ENCODE measurements at places on chromosomes 3 and 15.
A peak's percentile ranks its signal among the peaks of the same experiment; 100 is the strongest.

DNA sequence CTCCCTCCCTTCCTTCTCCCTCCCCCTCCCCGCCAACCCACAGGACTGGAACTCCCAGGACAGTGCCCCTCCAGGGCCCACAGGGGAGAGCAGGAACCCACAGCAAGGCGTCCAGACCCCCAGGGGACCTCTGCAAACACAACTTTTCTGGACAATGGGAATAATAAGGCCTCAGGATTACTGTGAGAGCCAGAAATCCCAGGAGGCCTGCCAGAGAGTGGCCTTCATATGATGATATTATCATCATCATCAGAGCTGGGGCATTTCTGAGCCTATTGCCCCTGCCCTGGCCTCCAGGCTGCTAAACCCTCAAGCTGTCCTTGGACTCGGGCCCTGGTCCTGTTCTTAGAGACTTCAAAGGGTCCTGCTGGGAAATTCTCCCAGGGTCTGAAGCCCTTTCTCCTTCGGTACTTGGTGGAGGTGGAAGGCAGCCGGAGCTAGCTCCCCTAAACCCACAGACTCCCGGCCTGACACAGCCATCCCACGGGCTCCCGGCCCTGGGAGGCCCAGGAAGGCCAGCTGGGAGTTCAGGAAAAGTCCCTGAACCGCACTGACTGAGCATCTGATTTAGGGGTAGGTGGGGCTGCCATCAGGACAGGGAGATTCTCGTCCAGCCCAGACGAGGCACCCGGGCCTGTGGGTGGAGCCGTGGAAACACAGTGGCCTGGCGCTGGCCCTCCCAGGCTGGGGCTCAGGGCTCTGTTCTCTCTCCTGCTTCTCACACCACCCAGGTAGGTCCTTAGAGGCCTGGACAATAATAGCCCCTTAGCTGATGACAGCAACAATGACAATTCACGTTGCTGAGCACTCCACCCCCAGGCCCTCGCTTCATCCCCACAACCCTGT lies 4.9 kb downstream of the CALML4 start:
- DNase-seq, result no peak

- no peak for DNase-seq
Measured at GRCh38 chr3:197730200-197730599, 6.5 kb downstream of the RUBCN start.

DNA sequence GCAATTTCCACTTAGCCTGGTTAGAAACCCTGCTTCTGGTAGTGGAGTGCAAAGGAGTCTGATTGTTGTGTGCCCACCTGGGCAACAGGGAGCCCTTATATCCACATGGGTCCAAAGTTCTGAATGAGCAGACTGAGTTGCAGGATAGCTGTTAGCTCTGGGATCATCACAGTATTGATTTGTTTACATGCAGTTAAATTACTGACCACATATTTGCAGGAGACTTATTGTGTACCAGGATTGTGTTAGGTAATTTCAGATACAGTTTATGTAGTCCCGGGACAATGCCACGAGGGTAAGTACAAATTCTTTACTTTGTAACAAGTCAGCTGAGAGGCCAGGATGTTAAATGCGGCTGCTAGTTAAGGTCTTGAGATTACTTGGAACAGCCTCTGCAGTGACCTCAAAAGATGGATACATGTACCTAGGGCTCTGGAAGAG lies 18.8 kb downstream of the ARHGEF26 start:
- DNase-seq, result no peak

GRCh38 chr3:43894176-43895049 lies 203.7 kb downstream of the ABHD5 start:
- DNase-seq, result no peak

GRCh38 chr15:93268066-93268465 lies 179.1 kb upstream of the RGMA start:
- DNase-seq, result peak; percentile 42

DNA sequence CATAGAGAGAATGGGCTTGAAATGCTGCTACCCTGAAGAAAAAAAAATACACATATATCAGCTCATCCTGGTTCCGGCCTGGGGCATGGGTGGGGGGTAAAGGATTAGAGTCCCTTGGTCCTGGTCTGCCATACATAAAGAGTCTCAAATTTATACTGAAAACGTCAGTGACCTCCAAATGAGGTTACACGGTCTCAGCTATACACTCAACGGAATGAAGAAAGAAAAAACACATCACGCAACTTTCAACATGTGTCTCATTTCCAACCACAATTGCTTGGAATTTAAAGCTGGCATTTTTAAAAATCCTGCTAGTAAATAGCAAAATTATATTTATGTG lies 612.8 kb downstream of the MCTP2 start:
- DNase-seq, result no peak

GRCh38 chr15:66623801-66624453 lies 58.1 kb upstream of the LCTL start:
- DNase-seq, result no peak

DNA sequence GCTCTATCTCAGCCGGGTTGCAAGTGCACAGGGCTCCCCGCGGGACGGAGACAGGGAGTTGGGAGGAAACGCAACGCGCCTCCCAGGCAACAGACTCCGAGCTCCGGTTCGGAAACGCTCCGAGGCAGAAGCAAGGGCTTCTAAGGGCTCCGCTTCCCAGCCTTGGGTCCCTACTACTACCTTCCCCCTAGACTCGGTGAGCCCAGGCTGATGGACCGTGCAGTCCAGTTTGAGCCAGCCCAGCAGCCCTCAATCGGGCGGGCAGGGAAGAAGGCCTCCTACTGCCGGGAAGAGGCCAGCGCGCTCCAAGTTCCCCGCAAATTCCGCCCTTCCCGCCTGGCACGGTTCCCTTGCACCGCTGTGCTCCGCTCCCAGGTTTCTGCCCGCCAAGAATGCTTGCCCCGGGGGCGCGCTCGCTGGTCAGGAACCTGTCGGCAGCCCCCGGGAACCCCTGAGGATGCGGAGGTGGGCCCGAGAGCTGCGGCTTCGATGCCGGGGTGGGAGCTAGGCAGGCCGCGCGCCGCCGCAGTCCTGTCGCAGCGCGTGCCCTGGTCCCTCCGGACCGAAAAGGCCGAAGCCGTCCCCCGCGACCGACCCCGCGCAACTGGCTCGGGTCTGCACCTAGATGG lies 728 bp downstream of the TRANK1 start:
- DNase-seq, result no peak

- no peak for DNase-seq
Measured at GRCh38 chr3:140500473-140500872, 177.4 kb upstream of the TRIM42 start.

DNA sequence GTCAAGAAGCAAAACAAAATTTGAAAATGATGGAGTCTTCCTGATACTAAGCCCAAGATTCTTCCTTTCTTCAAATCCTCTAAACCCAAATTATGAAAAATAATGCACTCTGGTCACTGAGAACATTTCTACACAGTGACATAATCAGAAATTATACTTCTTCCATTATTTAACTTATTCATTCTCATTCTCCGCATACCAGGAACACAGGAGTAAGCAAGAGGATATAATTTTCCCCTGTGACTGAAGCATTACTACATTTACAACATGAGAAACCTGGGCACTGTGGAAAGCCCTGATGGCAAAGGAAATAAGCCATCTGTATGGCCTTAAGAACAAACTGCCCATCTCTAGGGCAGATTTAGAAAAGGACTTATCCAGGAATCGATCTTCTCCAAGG lies 47.0 kb downstream of the EXD1 start:
- DNase-seq, result no peak

- DNase-seq, result no peak
Measured at GRCh38 chr3:175502155-175502554, 643.0 kb downstream of the NAALADL2 start.

- no peak for DNase-seq
Measured at GRCh38 chr3:138678086-138678485, 69.5 kb downstream of the FAIM start.

DNA sequence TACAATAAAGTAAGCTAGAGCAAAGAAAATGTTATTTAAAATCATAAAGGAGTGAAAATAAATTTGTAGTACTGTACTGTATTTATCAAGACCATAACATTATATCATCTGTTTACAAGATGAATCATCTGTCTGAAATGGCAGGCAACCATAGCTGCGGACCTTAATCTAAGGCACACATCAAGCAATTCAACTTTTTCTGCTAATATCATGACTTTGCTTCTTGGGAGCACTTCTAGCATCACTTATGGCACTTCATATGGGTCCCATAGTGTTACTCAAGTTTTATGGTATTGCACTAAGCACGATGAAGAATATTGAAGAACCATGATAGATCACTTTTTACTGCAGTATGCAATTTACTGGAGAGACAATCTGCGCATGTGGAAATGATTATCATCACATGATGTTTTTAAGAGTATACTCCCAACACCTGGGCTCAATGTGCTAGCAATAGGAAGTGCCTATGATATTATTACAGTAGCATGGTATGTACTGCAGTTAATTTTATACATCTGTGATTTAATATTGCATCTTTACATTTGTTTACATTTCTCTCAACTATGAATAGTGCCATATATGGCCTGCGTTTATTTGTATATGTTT lies 137.7 kb upstream of the NECTIN3 start:
- no peak for DNase-seq

DNA sequence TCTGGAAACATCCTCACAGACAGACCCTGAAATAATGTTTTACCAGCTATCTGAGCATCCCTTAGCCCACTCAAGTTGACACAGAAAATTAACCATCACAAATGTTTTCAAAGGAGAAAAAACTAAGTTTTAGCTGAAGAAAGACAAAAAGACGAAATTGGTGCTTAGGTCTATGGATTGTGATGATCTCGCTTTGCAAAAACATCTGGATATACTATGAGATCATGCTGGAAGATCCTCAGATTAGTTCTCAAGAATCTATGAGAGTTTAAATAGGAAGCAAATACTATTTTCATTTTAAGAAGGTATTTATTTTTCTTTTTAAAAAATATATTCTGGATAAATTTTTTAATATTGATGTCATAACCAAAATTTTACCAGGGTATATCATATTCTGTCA lies 42.6 kb upstream of the MBNL1 start:
- no peak for DNase-seq

DNA sequence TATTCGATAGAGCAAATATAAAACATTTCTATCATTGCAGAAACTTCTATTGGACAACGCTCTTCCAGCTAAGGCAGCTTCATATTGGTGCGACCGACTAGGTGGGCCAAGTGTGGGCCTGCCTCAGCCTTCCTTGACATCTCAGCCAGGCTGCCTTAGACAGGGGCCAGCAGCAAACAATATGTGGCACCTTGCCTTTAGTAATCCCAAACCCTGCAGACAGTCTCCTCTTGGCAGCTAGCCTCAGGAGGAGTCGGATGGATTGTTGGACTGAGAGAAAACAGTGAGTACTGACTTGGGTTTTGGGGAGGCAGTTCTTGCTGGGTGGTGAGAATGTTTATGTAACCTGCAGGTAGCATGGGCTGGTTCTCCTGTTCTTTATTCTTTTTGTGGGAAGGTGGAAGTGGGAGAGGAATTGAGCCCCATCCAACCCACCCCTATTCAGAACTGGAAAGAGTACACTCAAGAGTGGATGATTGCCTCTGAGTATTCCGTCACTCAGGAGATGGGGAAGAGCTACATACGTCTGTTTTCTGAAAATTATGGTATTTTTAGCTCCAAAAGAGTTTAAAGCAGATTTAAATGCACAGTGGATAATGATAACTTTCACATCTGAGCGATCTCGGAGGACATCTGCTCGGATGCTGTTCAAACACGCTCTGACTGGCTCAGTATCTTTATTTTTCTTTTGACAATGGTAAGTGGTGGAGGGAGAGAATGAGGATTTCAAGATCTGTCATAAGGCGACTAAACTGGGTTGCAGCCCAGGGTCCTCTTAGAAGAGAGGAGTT lies 47.2 kb downstream of the GPD1L start:
- DNase-seq, result no peak

GRCh38 chr3:13629644-13630043 lies 80.7 kb downstream of the FBLN2 start:
- no peak for DNase-seq

- no peak for DNase-seq
Measured at GRCh38 chr3:71022551-71023335, 560.8 kb downstream of the FOXP1 start.

GRCh38 chr3:30112411-30112810 lies 494.0 kb upstream of the TGFBR2 start:
- DNase-seq, result peak; percentile 26

DNA sequence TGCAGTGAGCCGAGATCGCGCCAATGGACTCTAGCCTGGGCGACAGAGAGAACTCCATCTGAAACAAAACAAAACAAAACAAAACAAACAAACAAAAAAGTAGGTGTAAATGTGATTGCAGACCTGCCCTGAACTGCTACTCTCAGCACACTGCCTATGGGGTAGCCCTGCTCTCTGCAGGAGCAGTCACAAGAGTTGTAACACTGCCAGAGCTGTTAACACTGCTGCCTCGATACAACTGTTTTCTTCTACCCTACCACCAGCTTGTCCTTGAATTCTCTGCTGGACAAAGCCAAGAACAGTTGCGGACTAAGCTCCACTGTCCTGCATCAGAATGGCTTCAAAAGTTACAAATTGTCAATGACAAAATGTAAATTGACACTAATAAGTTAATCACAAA lies 89.3 kb downstream of the ALCAM start:
- DNase-seq, result no peak

DNA sequence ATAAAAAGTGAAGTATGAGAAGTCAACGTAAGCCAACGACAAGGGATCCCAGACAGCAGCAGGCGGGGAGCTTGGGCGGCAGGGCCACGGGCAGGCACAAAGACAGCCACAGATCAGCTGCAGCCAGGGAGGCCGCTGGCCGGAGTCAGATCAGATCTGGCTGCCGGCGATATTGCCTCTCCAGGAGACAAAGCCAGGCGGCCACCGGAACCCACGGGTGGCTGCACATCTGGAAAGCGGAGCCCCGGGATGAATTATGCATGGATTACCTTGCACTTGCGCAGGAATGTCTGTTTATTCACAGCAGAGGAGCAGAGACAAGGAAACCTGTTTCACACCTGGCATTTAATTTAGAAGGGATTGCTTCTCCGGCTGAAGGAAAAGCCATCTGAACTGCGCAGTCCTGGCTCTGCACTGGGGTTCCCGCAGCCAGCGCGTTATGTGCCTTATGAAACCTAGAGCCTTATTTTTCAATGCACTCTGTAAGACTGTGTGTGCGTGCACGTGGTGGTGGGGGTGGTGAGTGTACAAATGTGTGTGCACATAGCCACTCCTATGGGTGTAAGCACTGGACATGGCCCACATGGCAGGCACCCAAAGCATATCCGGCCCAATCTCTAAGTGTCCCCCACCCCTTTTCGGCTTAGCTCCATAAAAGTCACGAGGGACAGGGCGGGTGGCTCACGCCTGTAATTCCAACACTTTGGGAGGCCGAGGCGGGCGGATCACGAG lies 427.8 kb upstream of the MCTP2 start:
- DNase-seq, result no peak

GRCh38 chr3:124779751-124780191 lies 49.5 kb downstream of the UMPS start:
- no peak for DNase-seq

DNA sequence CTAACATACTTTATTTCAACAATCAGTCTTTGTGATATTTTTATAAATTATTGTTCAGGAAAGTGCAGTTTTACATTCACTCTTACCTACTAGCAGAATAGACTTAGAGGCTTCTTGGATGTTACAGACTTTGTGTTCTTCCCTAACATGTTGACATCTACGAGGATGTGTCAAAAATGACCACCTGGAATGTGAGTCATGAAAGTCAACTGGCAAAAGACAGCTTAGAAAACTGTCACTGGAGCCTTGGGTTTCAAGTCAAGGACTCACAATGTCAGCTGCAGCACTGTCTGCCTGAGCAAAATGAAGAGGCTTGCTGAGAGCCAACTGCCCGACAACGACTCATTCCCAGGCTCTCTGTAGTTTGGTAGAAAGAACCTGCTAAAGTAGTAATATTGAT lies 91.5 kb downstream of the CERS3 start:
- no peak for DNase-seq

GRCh38 chr3:159828542-159828943 lies 160.1 kb upstream of the IL12A start:
- DNase-seq, result no peak

All from CD14-positive monocyte (primary cell).